Pulmonary artery endothelial cell (primary cell): ENCODE measurements at places on chromosomes 1 and 21. TPM values are rescaled to one million over a fixed set of nuclear protein-coding genes. Genes with fewer than 3 reads are reported as not detected.

RAB25 gene
- not detected in 2 replicates for total RNA-seq

CRYBG2 gene
- 0.35 TPM in 1 of 2 replicates, not detected in the other for total RNA-seq

CDCA8 gene
- 8.6 and 22.2 TPM in 2 replicates for total RNA-seq

WDR3 gene
- 37.4 and 51.2 TPM in 2 replicates for total RNA-seq

ARL8A gene
- 28.1 and 29.5 TPM in 2 replicates for total RNA-seq
